CMK (cell line): ENCODE measurements at places on chromosomes 2 and 18.

GRCh38 chr2:58427572-58428095 lies 186.5 kb upstream of the FANCL start:
- no peak for DNase-seq

GRCh38 chr2:60465736-60466135 lies 87.7 kb downstream of the BCL11A start:
- DNase-seq = no peak

GRCh38 chr2:137659616-137660015 lies 304.7 kb upstream of the HNMT start:
- DNase-seq = no peak

DNA sequence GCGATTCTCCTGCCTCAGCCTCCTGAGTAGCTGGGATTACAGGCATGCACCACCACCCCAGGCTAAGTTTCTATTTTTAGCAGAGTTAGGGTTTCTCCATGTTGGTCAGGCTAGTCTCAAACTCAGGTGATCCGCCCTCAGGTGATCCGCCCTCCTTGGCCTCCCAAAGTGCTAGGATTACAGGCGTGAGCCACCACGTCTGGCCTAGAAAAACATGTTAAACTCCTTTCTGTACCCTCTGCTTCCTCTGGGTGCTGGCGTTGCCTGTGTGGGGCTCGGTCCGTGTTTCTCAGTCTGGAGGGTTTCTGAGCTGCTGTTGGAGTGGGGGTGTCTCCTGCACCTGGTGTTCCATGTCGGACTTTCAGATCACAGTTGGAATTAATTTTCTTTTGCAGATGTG lies 17.9 kb downstream of the LDLRAD4 start:
- DNase-seq = no peak

DNA sequence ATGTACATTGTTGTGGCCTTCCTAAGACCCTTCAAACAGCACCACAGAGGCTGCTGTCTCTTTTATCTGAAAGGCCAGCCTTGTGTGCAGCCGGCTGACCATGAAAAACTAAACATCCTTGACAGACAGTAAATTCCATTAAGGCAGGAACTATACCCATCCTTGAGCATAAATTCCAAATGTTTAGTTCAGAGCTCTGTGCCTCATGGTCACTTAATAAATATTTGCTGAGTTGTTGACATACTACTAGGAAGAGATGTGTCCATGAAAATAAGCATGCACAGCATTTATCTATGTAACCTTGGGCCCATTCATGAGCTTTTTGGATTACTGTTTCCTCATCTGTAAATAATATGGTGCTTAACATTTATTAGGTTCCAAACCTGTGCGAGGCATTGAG lies 424.8 kb downstream of the HRH4 start:
- DNase-seq = no peak

DNA sequence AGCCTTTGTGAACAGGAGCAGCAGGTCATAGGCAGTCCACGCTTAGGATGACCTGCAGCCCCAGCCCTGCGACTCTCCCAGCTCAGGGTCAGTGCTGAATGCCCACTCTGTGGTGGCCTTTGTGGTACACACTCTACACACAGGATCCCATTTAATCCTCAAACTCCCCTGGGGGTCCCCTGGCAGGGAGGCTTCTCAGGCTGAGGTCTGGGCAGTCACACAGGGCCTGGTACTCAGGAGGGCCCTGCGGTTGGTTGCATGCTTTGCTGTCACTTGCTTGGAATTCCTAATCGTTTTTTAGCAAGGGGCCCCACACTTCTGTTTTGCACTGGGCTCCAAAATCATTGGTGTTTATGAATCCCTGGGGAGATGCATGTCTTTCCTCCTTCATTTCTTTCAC lies 113.0 kb downstream of the EML6 start:
- no peak for DNase-seq
